ENCODE measurements at places on chromosomes 12 and 14.

DNA sequence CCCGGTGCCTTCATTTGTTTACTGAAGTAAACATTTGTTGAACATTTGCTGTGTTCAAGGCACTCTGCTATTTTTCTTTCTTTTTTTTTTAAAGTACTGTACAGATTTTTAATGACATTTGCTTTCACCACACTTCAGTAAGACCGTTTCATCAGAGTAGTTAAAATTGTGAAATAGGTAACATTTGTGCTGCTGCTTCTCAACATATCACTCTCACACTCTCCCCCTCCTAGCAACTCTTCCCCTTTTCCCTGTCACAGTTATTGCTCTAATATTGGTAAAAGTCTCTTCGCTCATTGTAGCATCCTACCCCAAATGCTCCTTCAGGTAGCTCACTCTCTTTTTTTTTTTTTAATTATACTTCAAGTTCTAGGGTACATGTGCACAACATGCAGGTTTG, 49.6 kb downstream of the SRGAP1 start:
- no peak for DNase-seq

DNA sequence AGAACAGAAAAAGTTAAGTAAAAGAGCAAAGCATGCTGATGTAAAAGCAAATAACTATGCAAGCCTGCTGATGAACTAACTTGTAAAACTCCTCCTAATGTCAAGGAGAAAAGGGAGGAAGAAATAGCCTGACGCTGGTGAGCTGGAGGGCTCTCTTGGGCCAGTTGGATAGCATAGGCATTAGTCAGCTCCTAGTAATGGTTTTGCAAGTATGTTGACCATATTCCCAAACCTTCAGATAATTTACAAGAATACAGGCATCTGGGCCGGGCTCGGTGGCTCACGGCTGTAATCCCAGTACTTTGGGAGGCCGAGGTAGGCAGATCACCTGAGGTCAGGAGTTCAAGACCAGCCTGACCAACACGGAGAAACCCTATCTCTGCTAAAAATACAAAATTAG, 871.4 kb downstream of the C12orf50 start:
- no peak for DNase-seq

GRCh38 chr12:55420307-55420962, 5.6 kb upstream of the OR6C76 start:
- no peak for DNase-seq

DNA sequence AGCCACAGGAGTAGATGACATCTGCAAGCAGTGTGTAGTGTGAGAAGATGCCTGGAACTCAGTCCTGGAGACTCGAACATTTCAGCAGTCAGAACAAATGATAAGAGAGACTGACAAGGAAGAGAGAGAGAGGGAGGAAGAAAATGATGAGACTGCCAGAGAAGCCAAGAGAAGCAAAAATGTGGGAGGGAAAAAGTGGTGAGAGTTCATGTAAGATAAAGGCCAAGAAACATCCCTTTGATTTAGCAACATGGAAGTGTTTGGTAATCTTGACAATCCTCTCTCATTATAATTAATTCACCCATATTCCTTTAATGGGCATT, 42.6 kb downstream of the LIMA1 start:
- DNase-seq = no peak

- DNase-seq = no peak
Measured at GRCh38 chr12:52784909-52785308, 7.8 kb upstream of the KRT76 start.

GRCh38 chr14:75306927-75307699, 28.5 kb downstream of the FOS start:
- DNase-seq = no peak

GRCh38 chr14:39812532-39813320, 380.5 kb upstream of the FBXO33 start:
- no peak for DNase-seq

DNA sequence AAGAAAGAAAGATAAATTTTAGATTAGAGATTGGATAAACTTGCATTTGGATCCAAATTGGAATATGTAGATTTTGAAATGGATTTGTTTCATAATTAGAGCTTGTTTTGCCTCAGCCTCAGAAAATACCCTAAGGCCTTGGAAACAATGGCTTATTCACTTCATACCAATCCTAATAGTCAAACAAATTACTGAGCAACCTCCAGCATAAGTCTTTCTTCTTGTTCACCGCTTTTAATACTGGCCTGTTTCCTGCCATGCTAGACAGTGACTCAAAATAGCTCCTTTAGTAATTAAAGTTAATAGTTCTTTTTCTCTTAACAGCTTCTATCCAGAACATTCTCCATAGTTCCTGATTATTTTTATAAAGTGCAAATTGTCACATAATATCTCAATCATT, 110.9 kb upstream of the DNM1L start:
- no peak for DNase-seq

GRCh38 chr14:104689881-104690711, 678 bp downstream of the INF2 start:
- no peak for DNase-seq

DNA sequence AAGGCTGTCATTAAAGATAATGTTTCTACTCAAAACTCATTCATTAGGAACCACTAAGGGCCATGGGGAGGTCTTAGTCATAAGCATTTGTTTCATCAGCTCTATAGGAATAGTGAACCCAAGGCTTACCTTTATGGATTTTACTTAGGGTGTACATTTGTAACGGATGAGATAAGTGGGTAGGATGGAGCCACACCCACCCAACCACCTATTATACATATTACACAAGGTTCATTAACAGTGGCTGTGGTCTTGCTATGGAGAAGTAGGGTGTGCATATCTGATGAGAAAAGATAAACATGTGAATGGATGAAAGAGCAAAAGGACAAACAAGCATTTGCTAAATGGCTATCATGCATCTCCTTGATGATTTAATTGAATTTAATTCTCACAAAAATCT, 39.6 kb upstream of the ITPR2 start:
- DNase-seq = no peak

- DNase-seq = no peak
Measured at GRCh38 chr14:103696466-103697071, 18.7 kb downstream of the XRCC3 start.

GRCh38 chr12:13358391-13358905, 161.9 kb downstream of the EMP1 start:
- DNase-seq = no peak

DNA sequence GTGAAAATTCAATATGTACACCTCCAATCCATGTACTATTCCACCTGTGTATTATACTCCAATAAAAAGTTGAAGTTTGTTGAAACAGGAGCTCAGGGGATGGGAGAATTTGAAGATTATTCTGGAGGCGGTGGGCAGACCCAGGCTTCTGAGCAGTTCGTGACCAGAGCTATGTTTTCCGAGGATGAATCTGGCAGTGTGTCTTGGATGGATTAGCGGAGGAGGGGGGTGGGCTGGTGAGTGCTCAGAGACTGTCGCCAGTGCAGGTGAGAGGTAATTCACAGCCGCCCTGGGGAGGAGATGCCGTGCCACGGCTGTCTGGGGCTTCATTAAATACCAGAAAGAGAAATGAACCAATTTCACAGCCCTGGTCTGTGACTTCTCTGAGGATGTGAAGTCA, 283.0 kb upstream of the RTL1 start:
- DNase-seq = no peak

GRCh38 chr12:63888908-63889635, 44.6 kb downstream of the SRGAP1 start:
- no peak for DNase-seq

- no peak for DNase-seq
Measured at GRCh38 chr12:109722022-109722720, 8.5 kb downstream of the FAM222A start.

DNA sequence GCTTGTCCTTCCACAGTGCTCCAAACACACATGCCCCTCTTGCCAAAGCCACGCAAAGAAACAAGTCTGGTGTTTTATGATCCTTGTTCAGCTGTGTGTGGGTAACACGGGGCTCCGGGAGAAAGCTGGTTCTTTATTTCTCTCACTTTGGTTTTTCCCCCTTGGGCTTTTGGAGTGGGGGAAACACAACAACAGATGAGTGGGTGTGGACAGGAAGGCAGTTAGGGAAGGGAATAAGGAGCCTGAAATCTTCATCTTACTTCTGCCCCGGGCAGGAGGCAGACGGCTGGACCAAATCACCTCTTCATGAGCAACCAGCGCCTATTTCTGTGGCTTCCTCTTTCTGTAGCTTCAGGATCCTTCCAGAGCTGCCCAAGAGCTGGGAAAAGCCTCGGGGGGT, 218.5 kb downstream of the PHETA1 start:
- DNase-seq = no peak
